ENCODE measurements at places on chromosomes 7 and 10.

- DNase-seq, result no peak
These were observed 290.9 kb upstream of the SP8 start for GRCh38 chr7:21077602-21078001.

- DNase-seq, result no peak
These were observed 2.3 kb downstream of the HOXA10 start for GRCh38 chr7:27171637-27172314.

GRCh38 chr7:1844336-1844950 lies 174.4 kb downstream of the ELFN1 start:
- DNase-seq, result no peak

DNA sequence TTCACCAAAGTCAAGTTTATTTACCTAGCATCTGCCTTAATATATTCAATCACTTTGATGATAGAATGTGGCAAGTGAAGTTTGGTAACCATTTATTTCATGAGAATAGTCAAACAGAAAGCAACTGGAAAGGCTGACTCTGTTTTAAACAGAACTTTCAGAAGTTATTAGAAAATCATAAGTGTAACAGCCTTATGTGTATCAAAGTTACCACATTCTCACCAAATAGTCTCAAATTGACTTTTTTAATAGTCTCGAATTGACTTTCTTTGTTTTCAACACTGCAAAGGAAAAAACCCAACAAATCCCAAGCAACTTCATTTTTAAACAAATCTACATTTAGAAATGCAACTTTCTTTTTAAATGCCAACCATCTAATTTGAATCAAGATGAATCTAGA lies 29.5 kb downstream of the NAMPT start:
- DNase-seq, result no peak

GRCh38 chr10:117418121-117418520 lies 42.9 kb upstream of the PDZD8 start:
- DNase-seq, result no peak

DNA sequence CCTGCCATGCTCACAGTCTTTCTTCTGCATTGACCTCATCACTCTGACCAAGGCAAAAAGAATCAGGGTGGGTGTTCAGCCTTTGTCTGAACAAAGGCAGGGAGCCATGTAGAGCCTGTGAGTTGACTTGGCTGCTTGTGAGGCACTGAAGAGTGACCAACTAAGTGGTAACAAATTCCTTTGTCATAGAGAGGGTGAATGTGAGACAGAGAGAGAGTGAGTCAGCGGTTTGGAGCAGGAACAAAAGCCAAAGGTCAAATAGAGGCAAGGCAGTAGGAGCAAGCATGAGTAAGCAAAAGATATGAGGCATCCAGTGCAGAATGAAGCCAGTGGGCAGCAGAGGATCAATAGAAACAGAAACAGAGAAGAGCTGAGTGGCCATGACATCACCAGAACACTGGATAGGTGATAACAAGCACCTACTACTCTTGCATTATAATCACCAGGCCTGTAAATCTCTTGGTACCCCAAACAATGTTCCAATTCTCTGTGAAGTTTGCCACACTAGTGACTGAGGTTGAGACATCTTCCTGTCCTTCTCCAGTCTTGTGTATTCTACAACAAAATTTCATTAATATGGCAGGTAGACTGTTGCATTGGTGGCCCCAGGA lies 116.2 kb upstream of the LAMB4 start:
- DNase-seq, result no peak
